ENCODE measurements at places on chromosomes 4 and X.

GRCh38 chrX:104136241-104137019 lies 20.4 kb downstream of the SLC25A53 start:
- peak; percentile 67 for DNase-seq

- DNase-seq, result peak; percentile 76
Observed at GRCh38 chr4:142846108-142846728, at the start of gene INPP4B. INPP4B (minus strand) TSS chr4:142846301.

- DNase-seq, result no peak
Observed at GRCh38 chrX:44306356-44306755, 37.1 kb downstream of the EFHC2 start.

DNA sequence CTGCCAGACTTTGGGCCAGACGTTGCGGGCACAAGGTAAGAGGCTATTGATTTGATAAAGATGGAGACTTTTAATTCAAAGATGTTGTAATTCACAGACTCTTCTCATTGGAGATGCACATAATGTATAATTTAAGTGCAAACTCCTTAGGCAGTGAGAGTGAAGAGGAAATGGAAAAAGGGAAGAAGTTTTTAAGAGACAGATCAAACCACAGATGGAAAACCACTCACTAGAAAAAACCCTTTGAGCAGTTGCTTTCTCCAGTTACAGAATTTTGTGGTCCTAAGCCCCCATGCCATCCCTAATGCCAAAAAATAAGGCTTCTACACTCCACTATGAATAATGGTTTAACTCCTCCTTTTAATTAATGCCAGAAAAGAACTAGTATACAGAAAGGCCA lies 977.1 kb upstream of the PRKX start:
- no peak for DNase-seq

DNA sequence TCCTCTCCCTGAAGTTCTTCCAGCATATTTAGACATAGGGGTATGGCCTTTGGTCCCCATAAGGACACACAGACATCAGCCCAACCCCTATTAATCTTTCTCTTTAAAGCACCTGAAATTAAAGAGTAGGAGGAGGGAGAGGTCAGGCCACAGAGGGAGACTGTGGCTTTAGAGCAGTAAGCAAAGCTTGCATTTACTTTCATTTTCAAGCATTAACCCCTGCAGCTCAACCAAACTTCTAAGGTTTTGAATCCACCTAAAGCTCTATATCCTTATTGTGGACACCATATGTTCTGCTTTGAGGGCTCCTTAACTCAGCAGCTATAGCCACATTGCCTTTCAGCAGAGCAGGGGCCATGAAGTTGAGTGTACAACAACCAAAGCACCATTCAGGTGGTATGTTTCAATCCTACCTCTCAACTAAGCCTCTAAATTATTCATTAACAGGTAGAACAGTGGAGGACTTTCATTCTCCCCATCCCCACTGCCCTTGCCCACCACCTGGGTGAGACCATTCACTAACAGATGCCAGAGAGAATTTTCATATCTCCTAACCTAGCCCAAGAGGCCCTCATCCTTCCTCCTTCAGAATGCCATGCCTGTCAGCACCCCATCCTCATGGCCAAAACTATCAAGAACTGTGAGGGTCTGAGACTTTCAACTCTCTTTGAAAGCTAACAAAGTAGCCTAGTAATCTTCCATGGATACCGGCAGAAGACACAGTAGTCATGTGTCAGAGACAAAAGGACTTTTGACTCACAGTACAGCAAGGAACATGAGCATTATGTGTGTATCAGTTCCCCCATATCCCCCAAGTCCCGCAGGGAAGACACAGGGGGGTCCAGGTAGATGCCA lies 20.8 kb downstream of the LIN54 start:
- no peak for DNase-seq

DNA sequence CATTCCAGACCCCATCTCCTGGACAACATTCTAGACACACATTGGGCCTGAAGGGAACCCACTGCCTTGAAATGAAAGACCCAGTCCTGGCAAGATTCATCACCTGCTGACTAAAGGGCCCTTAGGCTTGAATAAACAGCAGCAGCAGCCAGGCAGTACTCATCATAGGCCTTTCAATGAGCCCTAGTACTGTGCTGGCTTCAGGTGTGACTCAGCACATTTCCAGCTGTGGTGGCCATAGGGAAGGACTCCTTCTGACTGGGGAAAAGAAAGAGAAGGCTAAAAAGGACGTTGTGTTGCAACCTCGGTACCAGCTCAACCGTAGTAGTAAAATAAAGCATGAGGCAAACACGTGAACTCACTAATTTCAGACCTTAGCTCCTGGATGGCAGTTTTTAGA lies 344.0 kb downstream of the ACTRT1 start:
- DNase-seq, result no peak

- DNase-seq, result no peak
Observed at GRCh38 chrX:81174286-81174685, 27.4 kb downstream of the HMGN5 start.

DNA sequence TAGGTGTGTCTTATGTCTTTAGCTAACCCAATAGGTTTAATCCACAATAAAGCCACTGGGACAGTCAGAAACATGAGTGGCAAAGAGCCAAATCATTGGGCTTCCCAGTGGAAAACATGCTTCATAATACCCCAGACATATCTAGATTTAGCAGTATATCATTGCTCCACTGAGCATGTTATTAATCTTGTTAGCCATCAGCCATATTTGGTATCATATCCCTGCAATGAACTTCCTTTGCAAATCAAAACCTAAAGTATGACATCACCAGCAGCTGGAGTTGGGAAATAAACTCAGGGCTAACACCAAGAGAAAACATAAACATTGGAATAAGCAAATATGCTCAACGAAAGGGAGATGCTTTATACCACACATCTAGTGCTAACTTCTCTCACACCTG lies 280.8 kb upstream of the NOCT start:
- DNase-seq, result no peak

- DNase-seq, result no peak
Observed at GRCh38 chrX:135973025-135973547, 702 bp downstream of the MMGT1 start.

GRCh38 chr4:174214101-174214878 lies 69.2 kb downstream of the FBXO8 start:
- DNase-seq, result no peak

DNA sequence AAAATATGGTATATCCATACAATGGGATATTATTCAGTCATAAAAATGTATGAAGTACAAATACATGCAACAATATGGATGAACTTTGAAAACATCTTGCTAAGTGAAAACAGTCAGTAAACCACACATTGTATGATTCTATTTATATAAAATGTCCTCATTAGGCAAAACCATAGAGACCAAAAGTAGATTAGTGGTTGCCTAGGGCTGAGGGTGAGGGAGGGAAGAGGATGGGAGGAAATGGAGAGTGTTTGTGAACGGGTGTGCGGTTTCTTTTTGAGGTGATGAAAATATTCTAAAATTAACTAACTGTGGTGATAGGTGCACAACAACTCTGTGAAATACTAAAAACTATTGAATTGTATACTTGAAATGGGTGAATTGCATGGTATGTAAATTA lies 29.6 kb downstream of the TEX11 start:
- no peak for DNase-seq

GRCh38 chr4:77820649-77821561 lies 1.7 kb upstream of the CNOT6L start:
- DNase-seq, result no peak

DNA sequence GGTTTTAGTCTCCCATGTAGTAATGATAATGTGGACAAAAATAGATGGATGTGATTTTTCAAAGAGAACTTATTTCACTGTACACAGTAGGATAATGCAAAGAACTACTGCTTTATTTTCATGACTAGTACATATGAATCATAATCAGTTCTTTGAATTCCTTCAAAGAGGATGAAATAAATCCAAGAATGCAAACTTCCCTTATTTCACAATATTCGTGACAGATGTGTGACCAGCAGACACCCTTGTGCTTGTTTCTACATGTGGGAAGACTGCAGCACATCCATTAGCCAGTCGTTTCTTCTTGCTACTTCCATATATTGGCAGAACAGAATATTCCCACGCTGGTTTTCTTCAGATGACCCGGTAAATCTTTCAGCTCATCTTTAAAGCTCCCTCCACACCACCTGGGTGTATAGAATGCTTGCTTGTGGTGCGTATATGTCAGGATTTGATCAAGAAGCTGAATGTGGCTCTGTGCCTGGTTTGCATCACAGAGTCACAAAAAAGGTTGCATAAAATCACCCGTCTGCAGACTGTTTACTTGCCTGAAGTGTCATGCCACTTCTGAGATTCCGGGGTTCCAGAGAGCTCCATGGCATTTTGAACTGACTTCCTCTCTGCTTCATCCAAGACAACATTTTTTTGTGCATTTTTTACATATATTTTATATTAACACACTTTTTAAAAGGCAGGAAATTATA lies 47.7 kb upstream of the FAT4 start:
- DNase-seq, result no peak

- no peak for DNase-seq
Observed at GRCh38 chr4:958314-958665, 15.1 kb downstream of the DGKQ start.

DNA sequence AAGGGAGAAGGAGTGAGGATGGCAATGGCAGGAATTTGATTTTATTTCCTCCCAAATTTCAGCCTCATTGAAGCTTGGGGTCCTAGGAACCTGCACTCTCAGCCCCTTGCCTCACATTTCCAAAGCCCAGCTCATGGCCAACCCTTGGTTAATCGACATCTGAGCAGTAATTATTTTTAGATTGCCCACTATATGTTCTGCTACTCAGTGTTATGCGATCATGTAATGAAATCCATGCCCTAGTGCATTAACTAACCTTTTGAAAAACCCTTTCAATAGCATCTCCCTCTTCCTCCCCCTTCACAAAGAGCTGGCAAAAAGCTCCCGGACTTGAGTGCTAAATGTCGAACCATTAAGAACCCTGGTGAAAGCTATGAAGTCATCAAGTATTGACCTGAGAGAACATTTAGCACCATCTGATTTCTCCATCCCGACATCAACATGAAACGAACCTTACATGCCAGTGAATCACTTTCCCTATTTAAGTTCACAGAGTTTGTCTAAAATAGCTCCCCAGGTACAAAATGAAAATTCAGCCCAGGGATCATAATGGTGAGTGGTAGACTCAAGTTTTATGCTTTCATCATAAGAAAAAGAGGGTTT lies 59.2 kb upstream of the RPS6KA3 start:
- DNase-seq, result no peak

GRCh38 chrX:15203694-15204093 lies 66.2 kb downstream of the ASB9 start:
- DNase-seq, result no peak

Data from activated CD8-positive, alpha-beta memory T cell treated with anti-CD3 and anti-CD28 coated beads for 24 hours (primary cell).